ENCODE measurements at places on chromosomes 2 and 18.

DNA sequence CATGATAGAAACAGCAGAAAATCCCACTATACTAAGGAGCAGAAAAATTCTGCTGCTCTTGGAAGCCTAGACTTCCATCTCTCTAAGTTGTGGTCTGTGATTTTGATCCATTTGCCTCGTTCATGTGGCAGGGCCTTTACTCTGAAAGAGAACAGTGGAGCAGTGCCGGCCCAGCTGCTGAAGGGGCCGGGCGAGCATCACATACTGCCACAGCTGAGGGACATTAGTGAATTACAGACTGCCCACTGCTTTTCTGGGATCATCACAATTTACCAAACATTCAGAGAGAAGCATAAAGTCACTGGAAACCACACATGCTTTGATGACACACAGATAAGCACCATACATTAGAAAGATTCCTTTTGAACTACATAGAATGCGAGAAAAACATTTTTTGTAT lies 217.0 kb upstream of the BOD1L2 start:
- DNase-seq: no peak

DNA sequence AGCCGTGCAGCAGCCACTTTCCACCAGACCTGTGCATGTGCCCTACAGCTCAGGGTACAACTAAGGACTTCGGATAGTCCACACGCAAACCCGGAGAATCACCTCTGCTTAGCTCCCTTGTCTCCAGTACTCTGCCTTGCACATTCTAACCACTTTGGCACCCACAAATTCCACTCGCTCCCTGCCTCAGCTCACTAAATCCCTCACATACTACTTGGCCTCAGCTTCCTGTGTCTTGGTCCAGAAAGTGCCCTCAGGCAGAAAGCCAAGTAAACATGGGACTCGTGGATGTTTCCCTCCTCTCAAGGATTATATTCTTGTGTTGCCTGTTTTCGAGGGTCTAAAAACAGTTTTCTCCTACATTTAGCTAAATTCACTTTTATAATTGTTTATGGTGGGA lies 157.8 kb upstream of the DAPL1 start:
- DNase-seq: no peak

GRCh38 chr2:96197546-96198255 lies 10.9 kb downstream of the STARD7 start:
- no peak for DNase-seq

- peak; percentile 44 for DNase-seq
These were observed 56.9 kb upstream of the SMAD2 start for GRCh38 chr18:47987388-47987699.

Measured in epithelial cell of esophagus (primary cell).